ENCODE measurements at places on chromosomes 5 and 9.

DNA sequence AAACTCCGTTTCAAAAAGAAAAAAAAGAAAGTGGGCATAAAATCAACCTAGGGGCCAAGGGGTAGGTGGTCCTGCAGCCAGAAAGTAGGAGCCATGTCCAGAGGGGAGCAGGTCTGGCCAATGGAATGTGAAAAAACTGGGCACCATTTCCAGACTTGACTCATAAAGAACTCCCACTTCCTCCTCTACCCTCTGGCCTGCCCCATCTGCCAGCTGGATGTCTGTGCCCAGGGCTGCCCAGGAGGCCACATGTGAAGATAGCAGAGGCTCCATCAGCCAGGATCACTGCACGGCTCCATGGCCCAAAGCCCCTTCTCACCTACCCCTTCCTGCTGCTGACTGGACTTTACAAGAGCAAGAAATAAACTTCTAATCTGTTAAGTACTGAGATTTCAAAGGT, 42.1 kb upstream of the EEIG1 start:
- DNase-seq: no peak

DNA sequence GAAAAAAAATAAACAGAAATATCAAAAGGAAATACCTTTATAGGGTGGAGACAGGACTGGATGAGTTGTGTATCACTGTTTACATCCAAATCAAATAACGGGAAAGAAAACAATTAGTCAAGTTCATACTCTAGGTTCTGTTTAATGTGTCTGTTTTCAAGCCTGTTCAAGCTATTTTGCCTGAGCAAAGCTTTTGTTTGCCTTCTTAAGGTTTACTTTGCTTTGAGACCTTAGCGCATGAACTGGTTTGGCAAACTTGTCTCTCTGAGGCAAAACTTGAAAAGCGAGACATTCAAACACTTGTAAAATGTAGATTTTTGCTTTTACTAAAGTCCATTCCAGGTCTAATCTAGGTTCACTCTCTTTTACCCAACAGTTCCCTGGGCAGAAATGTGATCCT, 174.1 kb upstream of the RFX3 start:
- no peak for DNase-seq

GRCh38 chr9:96008502-96009222, 133.2 kb downstream of the ERCC6L2 start:
- no peak for DNase-seq

DNA sequence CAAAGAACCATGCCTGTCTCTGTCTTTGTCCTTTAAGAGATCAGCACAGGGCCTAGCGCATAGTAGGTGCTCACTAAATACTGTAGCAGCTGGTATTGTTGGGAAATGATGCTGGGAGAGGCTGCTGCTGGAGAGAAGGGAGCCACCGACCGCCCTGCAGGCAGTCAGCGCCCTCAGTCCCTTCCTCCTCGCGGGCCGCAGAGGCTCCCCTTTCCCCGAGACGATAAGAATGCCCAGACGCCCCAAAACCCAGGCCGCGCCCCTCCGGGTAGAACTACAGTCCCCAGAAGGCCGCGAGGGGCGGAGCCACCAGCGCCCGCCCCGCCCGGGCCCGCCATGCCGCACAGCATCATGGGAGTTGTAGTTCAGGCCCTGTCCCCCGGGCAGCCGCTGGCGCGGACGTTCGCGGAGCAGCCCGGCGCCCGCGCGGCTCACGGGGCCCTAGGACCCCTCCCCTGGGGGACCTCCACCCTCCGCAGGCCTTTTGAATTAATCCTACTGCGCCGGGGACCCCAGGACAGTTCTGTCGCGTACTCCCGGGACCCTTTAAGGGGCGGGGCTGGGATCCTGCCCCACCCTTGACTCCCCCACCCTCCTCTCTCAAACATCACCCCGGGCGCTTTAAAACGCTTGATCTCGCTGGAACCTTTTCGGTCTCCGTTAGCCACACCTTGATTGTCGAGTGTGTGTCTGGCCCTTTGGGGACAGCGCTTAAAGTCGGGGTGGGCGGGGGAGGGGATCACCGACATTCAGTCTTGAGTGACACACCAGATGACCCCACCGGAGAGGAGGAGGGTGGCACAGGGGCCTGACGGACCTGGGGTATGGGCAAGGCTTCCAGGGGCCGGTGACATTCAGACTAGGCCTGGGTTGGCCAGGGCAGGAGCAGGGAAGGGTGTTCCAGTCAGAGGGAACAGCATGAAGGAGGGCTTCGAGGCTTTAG, 24.8 kb upstream of the IER5L start:
- no peak for DNase-seq

GRCh38 chr5:159990506-159990905, 18.4 kb upstream of the TTC1 start:
- DNase-seq: no peak

DNA sequence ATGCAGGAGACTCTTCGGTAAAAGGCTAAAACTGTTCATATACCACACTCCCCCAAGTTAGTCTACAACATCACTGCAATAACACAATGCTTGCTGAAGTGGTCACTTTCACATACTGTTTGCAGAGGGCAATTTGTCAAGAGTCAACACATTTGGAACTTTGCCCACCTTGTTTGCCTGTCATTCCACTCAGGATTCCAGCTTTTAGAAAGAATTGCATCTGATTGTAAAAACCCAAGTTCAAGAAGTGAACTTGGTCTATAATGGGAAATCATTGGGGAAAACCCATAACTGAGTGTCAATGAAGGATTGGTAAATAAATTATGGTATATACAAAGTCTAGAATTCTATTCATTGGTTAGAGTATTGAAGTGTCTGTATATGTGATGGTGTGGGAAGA, 120.5 kb downstream of the GADD45G start:
- no peak for DNase-seq

DNA sequence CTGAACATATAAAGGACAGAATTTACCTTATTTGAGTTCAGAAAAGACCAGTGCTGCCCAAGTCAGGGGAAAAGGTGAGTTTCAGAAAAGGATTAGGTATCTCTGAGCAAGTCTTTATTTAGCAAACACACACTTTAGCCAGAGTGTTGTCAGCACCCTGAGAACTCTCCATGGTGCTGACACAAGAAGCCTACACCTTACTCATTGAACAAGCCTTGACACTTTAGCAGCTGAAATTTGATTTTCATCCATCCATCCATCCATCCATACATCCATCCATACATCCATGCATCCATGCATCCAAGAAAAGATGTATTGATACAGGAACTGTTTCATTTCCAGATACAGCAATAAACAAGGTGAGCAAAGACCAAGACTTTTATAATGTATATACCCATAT, 311.2 kb downstream of the TRIM32 start:
- DNase-seq: no peak

DNA sequence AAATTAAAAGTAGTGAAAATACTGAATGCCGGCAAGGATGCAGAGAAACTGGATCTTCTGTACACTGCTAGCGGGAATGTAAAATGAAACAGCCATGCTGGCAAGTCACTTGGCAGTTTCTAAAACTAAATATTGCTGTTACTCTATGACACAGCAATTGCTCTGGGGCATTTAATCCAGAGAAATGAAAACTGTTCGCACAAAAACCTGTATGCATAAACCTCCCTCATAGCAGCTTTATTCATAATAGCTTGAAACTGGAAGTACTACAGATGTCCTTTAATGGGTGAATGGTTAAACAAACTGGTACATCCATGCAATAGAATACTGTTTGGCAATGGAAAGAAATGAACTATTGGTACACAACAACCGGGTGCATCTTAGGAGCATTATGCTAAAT, 167.2 kb downstream of the ARHGAP26 start:
- no peak for DNase-seq

DNA sequence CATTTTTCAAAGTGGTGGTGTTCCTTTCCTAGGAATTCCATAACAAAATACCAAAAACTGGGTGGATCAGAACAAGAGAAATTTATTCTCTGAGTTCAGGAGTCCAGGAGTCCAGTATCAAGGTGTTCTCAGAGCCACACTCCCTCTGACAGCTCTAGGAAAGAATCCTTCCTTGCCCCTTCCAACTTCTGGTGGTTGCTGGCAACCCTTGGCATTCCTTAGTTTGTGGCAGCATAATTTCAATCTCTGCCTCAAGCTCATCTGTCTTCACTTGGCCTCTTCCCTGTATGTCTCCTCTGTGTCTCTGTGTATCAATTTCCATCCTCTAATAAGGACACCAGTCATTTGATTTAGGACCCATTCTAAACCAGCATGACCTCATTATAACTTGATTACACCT, 243.7 kb downstream of the MPDZ start:
- no peak for DNase-seq

- no peak for DNase-seq
Measured at GRCh38 chr5:154278908-154279307, 88.4 kb downstream of the GALNT10 start.

Data from NCI-H524 treated with DMSO at 0.1 percent for 48 hours (cell line).